ENCODE measurements at places on chromosomes 7 and 10. TPM values are rescaled to one million over a fixed set of nuclear protein-coding genes. Genes with fewer than 3 reads are reported as not detected.

- H3K36me3 ChIP-seq, result peaks cover 5% of the 10 kb centered on the region
- H3K4me1 ChIP-seq, result 0 out of 2 replicates have a peak, but pooled peaks cover 3% of the 10 kb centered on the region
- no peaks in the 10 kb centered on the region for H3K27me3 ChIP-seq
- no peak overlapping the region for H3K27ac ChIP-seq
- H3K4me3 ChIP-seq, result no peak overlapping the region
These were observed 76.0 kb upstream of the IL6 start for GRCh38 chr7:22651036-22651435.

Gene TAS2R41
- total RNA-seq, result not detected

Gene TNS3
- total RNA-seq, result 9.5 TPM

Gene PTPN20
- total RNA-seq, result not detected

Gene PRKG1
- total RNA-seq, result 10.4 TPM

DNA sequence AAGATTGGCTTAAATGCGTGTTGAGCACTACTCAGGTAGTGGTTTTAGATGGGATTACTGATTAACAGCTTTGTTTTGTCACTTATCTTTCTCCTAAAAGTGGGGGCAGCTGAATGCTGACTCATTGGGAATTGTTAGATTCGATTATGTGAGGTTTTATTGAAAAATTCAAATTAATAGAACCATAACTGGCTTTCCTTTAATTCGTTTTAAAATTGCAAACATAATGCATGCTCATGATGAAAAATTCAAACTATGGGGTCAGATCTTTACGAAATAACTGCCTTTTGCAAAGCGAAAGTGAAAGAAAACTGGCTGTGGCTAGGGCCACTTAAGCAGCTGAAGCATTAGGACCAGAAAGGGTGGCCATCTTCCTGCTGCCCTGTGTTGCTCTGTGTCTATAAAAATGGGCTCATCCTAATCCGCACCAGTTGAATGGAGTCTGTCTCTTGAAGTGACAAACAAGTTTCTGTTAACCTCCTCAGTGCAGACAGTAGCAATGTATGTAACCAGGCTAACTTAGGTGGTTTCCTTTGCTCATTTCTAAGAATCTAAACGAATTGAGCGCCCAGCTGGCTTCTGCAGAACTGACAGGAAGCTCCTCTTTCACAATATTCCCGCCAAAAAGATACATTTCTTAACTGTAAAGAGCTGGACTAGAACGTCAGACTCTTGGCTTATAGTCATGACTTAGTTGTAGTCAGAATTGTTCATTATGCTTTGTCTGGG is 27.8 kb downstream of the DENND10 start:
- no peak overlapping the region for H3K4me3 ChIP-seq
- H3K4me1 ChIP-seq, result no peaks in the 10 kb centered on the region
- H3K27ac ChIP-seq, result no peak overlapping the region
- H3K27me3 ChIP-seq, result no peaks in the 10 kb centered on the region
- H3K36me3 ChIP-seq, result peaks cover 33% of the 10 kb centered on the region
- DNase-seq, result no peak

DNA sequence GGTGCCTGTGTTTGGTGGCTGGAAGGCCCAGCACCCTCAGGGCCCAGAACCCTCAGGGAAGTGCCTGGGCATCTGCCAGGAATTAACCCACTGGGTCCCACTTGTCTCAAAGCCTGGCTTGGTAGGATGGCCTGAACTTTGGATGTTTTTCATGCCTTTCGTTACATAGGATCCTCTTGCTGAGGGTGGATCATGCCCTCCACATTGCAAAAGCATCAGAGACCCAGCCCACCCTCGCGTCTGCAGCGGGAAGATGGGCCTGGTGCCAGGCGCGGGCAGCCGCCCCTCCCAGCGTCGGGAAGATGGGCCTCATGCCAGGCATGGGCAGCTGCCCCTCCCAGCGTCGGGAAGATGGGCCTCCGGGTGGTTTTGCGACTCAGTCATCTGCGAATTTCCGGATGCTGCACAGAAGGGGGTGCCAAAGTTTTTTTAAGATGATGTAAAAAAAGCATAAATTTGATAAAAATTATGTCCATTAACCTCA is 51.9 kb upstream of the PRKAR1B start:
- DNase-seq, result no peak
- H3K4me3 ChIP-seq, result no peak overlapping the region
- H3K27ac ChIP-seq, result no peak overlapping the region

GRCh38 chr10:75272896-75273295 is 37.1 kb upstream of the COMTD1 start:
- H3K4me1 ChIP-seq, result no peaks in the 10 kb centered on the region
- H3K4me3 ChIP-seq, result no peak overlapping the region
- no peak for DNase-seq
- H3K27me3 ChIP-seq, result no peaks in the 10 kb centered on the region

Gene CPA2
- total RNA-seq, result 0.29 TPM

- H3K4me1 ChIP-seq, result no peaks in the 10 kb centered on the region
- DNase-seq, result no peak
- no peaks in the 10 kb centered on the region for H3K27me3 ChIP-seq
- H3K36me3 ChIP-seq, result peaks cover 10% of the 10 kb centered on the region
- H3K4me3 ChIP-seq, result no peak overlapping the region
- no peak overlapping the region for H3K27ac ChIP-seq
These were observed 9.5 kb downstream of the SLC13A1 start for GRCh38 chr7:123190109-123190831.

DNA sequence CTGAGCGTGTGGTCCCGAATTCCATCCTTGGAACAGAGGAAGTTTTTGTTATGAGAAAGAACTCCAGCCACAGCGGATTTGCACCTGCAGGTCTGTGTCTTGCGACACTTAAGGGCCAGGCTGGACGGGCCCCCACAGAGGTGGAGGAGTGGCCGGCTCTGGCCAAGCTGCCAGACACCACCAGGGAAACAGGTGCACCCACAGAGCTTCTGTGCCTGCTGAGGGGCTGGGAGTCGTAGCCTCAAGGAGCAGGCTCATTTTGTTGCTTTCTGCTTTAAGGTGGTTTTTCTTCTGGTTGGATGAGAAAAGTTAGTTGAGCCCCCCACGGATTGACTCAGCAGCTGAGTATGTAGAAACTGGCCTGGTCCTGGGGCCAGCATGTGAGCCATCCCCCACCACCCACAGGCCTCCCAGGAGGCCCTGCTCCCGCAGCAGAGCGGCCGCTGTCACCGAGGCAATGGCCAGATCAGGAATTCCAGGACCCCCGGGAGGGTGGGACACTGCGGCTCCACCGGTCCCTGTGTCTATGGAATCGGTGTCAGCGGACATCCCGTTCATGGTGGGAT is 41.9 kb downstream of the NKX6-2 start:
- H3K27me3 ChIP-seq, result no peaks in the 10 kb centered on the region
- no peak for DNase-seq
- H3K4me3 ChIP-seq, result no peak overlapping the region
- no peak overlapping the region for H3K27ac ChIP-seq
- H3K36me3 ChIP-seq, result no peaks in the 10 kb centered on the region

Gene CNPY1
- not detected for total RNA-seq

GRCh38 chr7:29297194-29297890 is 102.8 kb downstream of the CHN2 start:
- H3K4me3 ChIP-seq, result no peak overlapping the region
- H3K27ac ChIP-seq, result no peak overlapping the region
- peaks cover 11% of the 10 kb centered on the region for H3K4me1 ChIP-seq
- peak; percentile 76 for DNase-seq
- no peaks in the 10 kb centered on the region for H3K36me3 ChIP-seq
- no peaks in the 10 kb centered on the region for H3K27me3 ChIP-seq

DNA sequence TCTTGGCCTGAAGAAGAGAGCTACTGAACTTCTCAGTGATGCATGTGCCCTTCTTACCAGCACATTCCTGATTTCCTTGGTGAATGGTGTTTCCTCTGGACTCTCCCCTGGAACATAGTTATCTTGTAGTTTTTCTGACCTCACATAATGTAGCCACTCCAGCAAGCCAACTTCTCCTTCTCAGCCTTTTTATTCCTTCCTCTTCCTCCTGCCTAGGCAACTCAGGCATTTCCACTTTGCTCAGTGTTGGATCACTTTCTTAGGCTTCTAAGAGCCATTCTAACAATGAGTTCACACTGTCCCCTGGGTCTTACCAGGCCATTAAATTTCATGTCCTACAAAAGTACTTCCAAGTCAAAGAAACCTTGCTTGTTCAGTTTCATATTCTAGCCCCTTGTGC is 3.6 kb upstream of the PTTG1IP2 start:
- H3K36me3 ChIP-seq, result peaks cover 15% of the 10 kb centered on the region
- H3K4me3 ChIP-seq, result no peak overlapping the region
- no peaks in the 10 kb centered on the region for H3K4me1 ChIP-seq
- DNase-seq, result no peak
- H3K27ac ChIP-seq, result no peak overlapping the region
- H3K27me3 ChIP-seq, result no peaks in the 10 kb centered on the region

DNA sequence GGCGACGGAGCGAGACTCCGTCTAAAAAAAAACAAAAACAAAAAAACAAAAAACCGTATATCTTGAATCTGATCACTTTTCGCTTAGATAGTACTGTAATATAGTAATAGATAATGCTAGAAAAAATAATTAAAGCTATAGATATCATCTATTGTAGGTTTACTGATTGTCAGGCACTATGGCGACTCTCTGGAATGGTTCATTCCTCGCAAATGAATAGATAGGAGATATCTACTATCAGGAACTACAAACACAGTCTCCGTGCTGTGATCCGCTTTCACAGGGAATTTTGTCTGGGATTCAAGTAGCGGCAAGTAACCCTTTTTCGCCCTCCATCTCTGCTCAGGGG is 342 bp upstream of the MEIG1 start:
- H3K4me3 ChIP-seq, result peak overlapping the region; percentile 95
- H3K27me3 ChIP-seq, result no peaks in the 10 kb centered on the region
- no peaks in the 10 kb centered on the region for H3K4me1 ChIP-seq
- H3K36me3 ChIP-seq, result no peaks in the 10 kb centered on the region

DNA sequence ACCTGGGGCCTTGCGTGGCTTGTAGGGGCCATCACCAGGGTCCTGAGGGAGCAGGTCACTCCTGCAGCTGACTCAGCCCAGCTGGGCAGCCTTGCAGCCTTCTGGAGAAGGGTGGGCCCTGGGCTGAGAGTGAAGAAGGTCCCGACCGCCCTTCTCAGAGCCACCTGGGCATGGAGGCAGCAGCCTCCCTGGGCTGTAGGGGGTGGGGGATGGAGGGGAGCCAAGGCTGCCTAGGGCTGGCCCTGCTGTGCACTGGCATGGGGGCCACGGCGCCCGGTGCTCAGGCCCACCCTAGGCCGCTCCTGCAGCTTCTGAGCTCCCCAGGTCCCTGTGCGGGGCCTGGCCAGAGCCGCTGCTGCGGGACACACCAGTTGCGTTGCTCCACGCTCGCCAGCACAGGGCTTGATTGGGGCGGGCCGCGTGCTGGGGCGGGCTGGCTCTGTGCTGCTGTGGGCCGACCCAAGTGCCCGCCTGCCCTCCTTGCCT is 63.6 kb upstream of the NKX6-2 start:
- no peaks in the 10 kb centered on the region for H3K27me3 ChIP-seq
- no peak overlapping the region for H3K4me3 ChIP-seq
- peak; percentile 28 for DNase-seq
- H3K4me1 ChIP-seq, result no peaks in the 10 kb centered on the region

Gene BICC1
- 0.57 TPM for total RNA-seq

Gene NKX1-2
- total RNA-seq, result 15.3 TPM

GRCh38 chr7:19871102-19871501 is 97.7 kb upstream of the TMEM196 start:
- no peaks in the 10 kb centered on the region for H3K36me3 ChIP-seq
- no peak overlapping the region for H3K4me3 ChIP-seq
- no peaks in the 10 kb centered on the region for H3K27me3 ChIP-seq
- no peak for DNase-seq
- no peaks in the 10 kb centered on the region for H3K4me1 ChIP-seq

Gene PRKAR2B
- total RNA-seq, result 15.2 TPM

Gene EPO
- total RNA-seq, result 0.44 TPM

GRCh38 chr10:32971536-32972091 is 13.6 kb upstream of the ITGB1 start:
- DNase-seq, result no peak
- H3K36me3 ChIP-seq, result no peaks in the 10 kb centered on the region
- H3K27ac ChIP-seq, result no peak overlapping the region
- no peak overlapping the region for H3K4me3 ChIP-seq
- H3K4me1 ChIP-seq, result peaks cover 3% of the 10 kb centered on the region
- no peaks in the 10 kb centered on the region for H3K27me3 ChIP-seq

GRCh38 chr10:50506861-50507573 is 116.7 kb downstream of the SGMS1 start:
- H3K4me1 ChIP-seq, result peaks cover 9% of the 10 kb centered on the region
- no peak overlapping the region for H3K27ac ChIP-seq
- H3K4me3 ChIP-seq, result no peak overlapping the region
- H3K36me3 ChIP-seq, result no peaks in the 10 kb centered on the region

Gene MKX
- total RNA-seq, result 0.31 TPM

Gene SLC16A9
- total RNA-seq, result 4.3 TPM

DNA sequence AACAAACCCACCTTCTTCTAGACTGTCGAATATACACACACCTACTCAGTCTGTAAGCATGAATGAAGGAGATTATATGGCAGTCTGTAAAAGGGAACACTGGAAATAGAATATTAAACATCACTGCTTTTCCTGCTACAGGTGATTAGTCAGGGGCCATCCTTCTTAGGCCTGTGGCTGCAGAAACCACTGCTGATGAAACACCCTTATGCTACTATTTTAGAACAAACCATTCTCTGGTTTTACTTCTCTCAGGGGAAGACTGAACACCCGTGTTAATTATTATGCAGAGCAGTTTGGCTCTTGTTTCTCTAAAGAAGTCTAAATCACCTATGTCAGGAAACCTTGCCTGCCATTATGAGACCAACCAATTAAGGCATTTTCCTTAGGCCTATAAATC is 351.1 kb upstream of the KLF6 start:
- H3K27ac ChIP-seq, result no peak overlapping the region
- DNase-seq, result no peak
- no peaks in the 10 kb centered on the region for H3K4me1 ChIP-seq
- H3K36me3 ChIP-seq, result peaks cover 7% of the 10 kb centered on the region
- H3K27me3 ChIP-seq, result no peaks in the 10 kb centered on the region

DNA sequence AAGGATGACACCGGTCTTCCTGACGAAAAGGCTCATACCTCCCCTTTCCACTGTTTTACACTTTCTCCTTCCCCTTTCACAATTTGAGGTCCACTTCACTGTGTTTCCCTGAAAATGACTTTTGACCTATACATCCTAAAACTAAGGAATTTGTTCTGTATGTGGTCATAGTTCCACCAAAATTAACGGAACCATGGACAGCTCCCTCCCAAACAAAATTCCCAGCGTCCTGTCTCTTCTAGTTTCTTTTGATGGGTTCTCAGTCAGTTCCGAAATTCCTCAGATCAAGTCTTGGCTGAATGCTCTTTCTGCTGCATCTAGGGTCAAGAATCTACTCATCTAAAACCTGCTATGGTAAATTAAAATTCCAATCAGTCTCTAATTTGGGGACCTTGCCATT is 1191.9 kb downstream of the CNTNAP2 start:
- H3K4me3 ChIP-seq, result no peak overlapping the region
- H3K36me3 ChIP-seq, result no peaks in the 10 kb centered on the region
- H3K4me1 ChIP-seq, result no peaks in the 10 kb centered on the region
- H3K27ac ChIP-seq, result no peak overlapping the region

GRCh38 chr10:14618674-14619073 is 156.0 kb downstream of the FAM107B start:
- peaks cover 2% of the 10 kb centered on the region for H3K4me1 ChIP-seq
- no peak overlapping the region for H3K4me3 ChIP-seq
- DNase-seq, result no peak
- no peaks in the 10 kb centered on the region for H3K36me3 ChIP-seq
- no peaks in the 10 kb centered on the region for H3K27me3 ChIP-seq

GRCh38 chr7:116212869-116213268 is 2.5 kb downstream of the TES start:
- no peak overlapping the region for H3K27ac ChIP-seq
- H3K4me1 ChIP-seq, result no peaks in the 10 kb centered on the region
- no peaks in the 10 kb centered on the region for H3K27me3 ChIP-seq
- DNase-seq, result no peak
- H3K4me3 ChIP-seq, result no peak overlapping the region
- no peaks in the 10 kb centered on the region for H3K36me3 ChIP-seq

Gene SLC26A3
- not detected for total RNA-seq

Gene ATOH7
- total RNA-seq, result 0.20 TPM
